ENCODE measurements at places on chromosomes 16 and 17.

GRCh38 chr16:86292942-86293341 lies 217.4 kb upstream of the FOXF1 start:
- no peak for DNase-seq

DNA sequence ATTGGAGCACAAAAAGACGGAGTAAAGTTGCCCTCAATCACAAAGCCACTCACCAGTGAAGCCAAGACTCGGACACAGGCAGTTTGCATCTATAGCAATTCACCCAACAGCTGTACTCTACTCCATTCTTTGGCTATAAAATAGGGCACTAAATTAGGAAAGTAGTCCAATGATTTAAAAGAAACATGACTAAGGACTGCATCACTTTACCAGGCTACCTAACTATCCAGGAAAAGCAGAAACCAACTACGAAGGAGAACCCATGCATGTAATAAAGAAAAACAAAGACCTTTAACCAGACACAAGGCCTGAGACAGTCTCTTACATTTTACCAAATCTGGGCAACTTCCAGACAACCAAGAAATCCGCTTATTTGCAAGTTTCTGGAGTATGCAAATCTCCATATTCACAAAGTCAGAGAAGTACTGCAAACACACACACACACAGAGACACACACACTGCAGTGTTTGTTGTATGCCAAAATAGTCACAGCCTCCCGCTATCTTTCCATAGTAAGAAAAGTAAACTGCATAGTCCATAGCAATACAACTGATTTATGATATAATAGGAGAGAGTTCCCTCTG lies 59.8 kb downstream of the CDH11 start:
- DNase-seq = no peak

- no peak for DNase-seq
Measured at GRCh38 chr17:280901-281300, 71.7 kb downstream of the RPH3AL start.

DNA sequence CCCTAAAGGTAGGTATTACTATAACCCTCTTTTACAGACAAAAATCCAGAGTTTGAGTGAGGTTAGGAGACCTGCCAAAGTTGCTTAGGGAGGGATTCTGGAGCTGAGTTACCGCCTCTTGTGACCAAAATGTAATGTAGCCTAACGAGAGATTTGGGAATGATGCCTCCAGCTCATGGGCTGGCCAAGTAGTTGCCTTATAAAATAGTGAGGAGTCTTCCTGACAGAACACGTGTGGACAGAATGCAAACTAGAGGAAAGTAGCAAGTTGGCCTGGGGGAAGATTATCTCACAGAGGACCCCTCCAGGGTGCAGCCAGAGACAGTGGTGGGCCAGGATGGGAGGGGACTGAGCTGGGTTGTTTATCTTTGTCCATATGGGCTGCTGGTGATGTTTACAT lies 543.7 kb upstream of the CDH11 start:
- no peak for DNase-seq

GRCh38 chr16:88793251-88793954 lies 8.4 kb upstream of the PIEZO1 start:
- no peak for DNase-seq

GRCh38 chr17:15498107-15498506 lies 30.7 kb upstream of the CDRT4 start:
- no peak for DNase-seq

Data from cortex of kidney (tissue), 1 donor.